Esophagus mucosa (tissue), 1 donor: ENCODE measurements at places on chromosomes 3 and 15. TPM values are rescaled to one million over a fixed set of nuclear protein-coding genes. Genes with fewer than 3 reads are reported as not detected.
A peak's percentile ranks its signal among the peaks of the same experiment; 100 is the strongest.

GRCh38 chr15:70234256-70234905 lies 136.7 kb upstream of the TLE3 start:
- no peak for ATAC-seq

DNA sequence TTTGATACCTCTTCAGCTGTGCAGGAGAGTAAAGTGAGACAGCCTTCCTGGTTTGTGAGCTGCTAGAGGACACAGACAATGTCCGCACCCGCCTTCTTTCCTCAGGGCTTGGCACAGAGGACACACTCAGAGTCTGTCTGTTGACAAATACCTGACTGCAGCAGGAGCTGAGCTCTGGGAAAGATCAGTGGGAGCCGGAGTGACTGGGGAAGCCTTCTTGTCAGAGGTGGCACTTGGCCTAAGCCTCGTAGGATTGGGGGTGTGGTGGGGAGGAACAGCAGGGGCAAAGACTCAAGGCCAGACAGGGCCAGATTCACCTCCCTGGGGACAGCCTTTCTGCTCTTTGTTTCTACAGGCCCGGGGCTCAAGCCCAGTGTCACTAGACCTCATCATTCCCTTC lies 3.3 kb upstream of the IL17RC start:
- ATAC-seq, result peak; percentile 29

DNA sequence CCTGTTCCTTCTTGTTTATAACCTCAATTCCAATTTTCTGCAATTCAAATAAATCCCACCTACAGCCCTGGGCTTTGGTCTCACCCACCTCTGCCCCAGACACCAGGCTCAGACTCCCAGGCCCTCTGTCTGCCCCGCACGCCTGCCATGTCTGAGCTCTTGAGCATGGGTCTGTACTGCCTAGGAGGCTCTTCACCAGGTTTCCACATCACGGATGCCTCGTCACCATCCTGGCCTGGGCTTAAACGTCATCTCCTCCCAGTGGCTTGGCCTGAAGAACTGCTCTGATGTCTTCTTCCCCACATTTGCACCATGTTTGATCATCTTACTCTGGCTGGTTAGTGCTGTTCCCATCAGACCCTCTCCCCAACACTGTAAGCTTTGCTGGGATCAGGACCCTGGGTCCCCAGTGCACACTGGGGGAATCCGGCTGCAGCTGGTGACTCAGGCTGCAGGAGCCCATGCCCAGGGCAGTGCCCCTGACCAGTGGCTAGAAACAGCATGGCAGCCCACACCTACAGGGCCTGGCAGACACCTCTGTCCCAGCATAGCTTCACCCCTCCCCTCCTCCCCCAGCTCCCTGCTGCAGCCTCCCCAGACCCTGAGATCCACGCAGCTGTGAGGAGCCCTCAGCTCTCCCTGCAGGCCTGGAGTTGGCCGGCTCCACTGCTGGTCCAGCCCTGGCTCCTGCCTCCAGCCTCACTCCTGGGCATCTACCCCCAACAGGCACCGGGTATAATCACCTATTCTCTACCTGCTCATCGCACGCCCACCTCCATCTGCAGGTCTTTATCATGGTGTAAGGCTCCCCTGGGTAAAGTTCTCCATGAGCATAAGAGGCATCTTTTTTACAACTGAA lies 162.8 kb upstream of the NSMCE3 start:
- ATAC-seq, result no peak

DNA sequence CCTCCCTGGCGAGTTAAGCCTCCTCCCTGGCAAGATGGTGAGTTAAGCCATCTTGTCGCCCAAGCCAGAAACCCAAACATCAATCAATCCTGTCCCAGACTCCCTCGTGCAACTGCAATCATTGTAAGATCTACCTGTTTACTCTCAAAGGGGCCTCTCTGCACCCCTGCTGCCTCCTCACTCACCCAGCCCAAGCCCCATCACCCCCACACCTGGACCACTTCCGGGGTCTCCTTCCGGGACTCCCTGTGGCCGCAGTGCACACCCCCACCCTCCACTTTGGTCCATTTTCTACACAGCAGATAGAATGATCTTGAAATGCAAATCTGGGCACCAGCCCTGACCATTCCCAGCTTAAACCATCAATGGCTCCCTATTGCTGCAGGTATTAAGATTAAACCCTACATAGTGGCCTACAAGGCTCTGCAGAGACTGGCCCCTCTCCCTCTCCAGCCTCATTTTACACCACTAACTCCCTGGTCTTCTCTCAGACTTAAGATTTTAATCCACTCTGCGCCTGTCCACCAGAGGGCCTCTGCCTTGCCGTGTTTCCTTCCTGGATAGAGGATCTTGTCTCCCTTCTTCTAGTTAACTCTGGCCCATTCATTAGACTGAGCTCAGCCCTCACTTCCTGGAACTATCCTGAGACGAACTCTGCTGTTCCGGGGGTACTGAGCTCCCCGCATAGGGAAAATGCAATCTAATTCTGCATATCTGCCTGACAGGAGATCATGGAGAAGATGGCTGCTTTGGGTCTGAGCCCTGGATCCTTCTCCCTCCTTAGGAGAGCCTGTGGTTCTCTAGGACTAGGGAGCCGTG lies 41.9 kb upstream of the SLC6A1 start:
- peak; percentile 52 for ATAC-seq

GRCh38 chr3:171222995-171223394 lies 196.5 kb upstream of the SLC2A2 start:
- ATAC-seq, result no peak

- peak; percentile 95 for ATAC-seq
Observed at GRCh38 chr15:59283717-59284391, 77.2 kb downstream of the LDHAL6B start.

- ATAC-seq, result no peak
Observed at GRCh38 chr3:104360038-104360437, 1006.7 kb upstream of the ALCAM start.

- no peak for ATAC-seq
Observed at GRCh38 chr3:71307991-71308697, 275.4 kb downstream of the FOXP1 start.

DNA sequence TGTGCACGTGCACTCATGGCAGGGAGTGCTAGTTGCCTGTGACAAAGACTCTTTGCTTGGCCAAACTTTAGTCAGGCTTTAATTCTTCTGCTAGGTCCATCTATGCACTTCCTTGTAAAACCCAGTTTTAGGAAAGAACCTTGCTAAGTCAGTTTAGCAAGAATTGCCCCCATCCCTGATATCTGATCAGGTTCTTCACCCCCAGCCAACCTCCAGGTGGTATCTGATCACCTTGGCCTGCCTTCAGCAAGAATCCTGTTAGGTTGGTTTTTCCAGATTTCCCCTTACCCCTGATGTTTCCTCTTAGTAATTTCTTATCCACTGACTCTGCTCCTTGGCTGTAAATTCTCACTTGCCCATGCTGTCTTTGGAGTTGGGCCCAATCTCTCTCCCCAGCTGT lies 8.4 kb downstream of the HSPBAP1 start:
- ATAC-seq, result peak; percentile 22

GRCh38 chr15:31954374-31955172 lies 75.7 kb upstream of the CHRNA7 start:
- ATAC-seq, result no peak

GRCh38 chr3:83523470-83524073 lies 1435.2 kb upstream of the CADM2 start:
- peak; percentile 79 for ATAC-seq

- no peak for ATAC-seq
Observed at GRCh38 chr15:101142711-101143110, 109.1 kb downstream of the CHSY1 start.

DNA sequence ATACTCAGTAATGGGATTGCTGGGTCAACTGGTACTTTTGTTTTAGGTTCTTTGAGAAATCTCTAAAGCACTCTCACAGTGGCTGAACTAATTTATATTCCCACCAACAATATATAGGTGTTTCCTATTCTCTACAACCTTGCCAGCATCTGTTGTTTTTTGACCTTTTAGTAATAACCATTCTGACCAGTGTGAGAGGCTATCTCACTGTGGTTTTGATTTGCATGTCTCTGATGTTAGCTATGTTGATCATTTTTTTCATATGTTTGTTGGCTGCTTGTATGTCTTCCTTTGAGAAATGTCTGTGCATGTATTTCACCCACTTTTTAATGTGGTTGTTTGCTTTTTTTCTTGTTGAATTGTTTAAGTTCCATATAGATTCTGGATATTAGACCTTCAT lies 98.2 kb upstream of the DCBLD2 start:
- no peak for ATAC-seq

DNA sequence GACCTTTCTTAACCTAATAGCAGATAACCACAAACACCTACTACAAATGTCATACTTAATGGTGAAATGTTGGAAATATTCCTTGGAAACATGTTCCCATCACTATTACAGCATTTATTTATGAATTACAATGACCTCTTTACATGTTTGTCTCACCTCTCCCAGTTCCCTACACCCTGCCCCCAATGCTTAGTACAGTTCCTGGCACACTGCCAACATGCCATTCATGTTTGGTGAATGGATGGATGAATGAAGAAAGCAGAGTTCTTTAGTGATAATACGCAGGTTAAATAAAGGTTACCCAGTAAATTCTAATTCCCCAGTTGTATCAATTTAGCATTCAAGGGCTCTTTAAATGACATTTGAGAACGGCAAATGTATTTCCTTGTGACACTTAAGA lies 259.9 kb upstream of the ATP11B start:
- ATAC-seq, result no peak

- no peak for ATAC-seq
Observed at GRCh38 chr15:29194866-29195265, 74.8 kb downstream of the NSMCE3 start.

- no peak for ATAC-seq
Observed at GRCh38 chr3:136730595-136731273, 21.4 kb downstream of the STAG1 start.

DNA sequence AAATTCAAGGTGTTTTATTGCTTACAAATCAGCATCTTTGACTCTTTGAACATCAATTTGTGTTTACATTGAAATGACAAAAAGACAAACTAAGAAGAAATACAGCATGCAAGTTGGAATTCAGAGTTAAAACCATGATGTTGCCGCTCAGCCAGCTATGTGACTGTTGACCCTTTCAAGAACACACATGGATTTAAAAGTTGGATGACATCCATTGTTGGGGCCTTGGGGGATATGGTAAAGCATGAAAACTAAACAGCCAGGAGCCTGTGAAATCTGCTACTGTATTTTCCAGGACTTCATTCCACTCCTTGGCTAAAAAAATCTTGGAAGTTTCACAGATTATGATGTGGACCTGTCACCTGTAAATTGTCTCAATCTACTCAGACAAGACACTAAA lies 4.6 kb downstream of the P2RY1 start:
- no peak for ATAC-seq

DNA sequence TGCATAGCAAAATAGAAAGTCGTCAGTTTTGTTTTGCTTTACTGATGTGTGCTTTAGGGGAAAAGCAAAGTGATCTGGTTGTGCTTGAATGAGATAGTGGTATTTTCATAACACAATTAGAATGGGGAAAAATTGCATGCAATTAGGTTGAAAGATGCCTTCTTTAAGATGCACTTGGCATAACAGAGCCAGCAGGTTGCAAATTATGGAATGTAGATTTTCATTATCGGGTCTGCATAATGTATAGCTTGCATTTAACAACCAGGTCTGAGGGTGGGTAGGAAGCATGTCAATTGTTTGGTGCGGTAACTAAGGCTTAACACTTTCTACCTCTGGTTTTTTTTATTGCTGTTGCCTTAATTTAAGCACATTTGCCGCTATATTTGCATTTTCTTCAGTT lies 370.7 kb upstream of the MCTP2 start:
- no peak for ATAC-seq

- ATAC-seq, result peak; percentile 7
Observed at GRCh38 chr15:89442671-89443307, 53.6 kb downstream of the RHCG start.

DNA sequence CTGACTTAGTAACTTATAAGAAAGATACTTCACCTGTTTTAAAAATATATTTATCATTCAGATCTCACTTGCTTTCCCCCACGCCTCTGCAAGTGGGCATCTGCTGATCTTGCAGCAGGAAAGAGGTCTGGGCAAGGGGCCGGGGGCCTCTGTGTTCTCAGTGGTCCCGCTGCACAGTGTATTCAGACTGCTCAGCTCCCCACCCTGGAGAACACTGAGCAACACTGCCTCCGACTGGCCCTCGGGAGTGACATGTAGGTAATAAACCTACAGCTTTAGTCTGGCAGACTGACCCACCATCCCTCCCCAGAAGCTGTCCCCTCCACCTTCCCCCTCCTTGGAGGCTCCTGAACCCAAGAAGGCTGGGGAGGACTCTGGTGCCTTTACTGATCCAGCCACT lies 43.8 kb downstream of the GABRB3 start:
- ATAC-seq, result no peak

GRCh38 chr3:188706599-188706998 lies 465.2 kb upstream of the TPRG1 start:
- ATAC-seq, result no peak

DNA sequence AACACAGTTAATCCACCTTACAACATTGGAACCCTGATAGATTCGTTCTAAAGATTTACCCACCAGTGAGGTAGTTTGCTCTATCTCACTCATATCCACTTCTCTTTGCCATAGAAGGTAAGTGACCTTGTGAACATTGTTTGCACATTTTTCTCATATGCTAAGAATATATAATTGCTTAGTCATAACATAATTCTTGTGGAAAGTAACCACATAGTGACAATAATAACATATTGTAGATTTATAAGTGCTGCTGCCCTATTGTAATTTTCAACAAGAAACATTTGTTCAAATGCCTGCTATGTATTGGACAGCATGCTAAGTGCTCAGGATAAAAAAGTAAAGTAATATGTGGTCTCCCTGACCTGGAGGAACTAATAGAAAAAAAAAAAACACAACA lies 554.2 kb upstream of the KCNMB2 start:
- ATAC-seq, result no peak

GRCh38 chr15:85685356-85685755 lies 109.4 kb downstream of the KLHL25 start:
- ATAC-seq, result no peak

DNA sequence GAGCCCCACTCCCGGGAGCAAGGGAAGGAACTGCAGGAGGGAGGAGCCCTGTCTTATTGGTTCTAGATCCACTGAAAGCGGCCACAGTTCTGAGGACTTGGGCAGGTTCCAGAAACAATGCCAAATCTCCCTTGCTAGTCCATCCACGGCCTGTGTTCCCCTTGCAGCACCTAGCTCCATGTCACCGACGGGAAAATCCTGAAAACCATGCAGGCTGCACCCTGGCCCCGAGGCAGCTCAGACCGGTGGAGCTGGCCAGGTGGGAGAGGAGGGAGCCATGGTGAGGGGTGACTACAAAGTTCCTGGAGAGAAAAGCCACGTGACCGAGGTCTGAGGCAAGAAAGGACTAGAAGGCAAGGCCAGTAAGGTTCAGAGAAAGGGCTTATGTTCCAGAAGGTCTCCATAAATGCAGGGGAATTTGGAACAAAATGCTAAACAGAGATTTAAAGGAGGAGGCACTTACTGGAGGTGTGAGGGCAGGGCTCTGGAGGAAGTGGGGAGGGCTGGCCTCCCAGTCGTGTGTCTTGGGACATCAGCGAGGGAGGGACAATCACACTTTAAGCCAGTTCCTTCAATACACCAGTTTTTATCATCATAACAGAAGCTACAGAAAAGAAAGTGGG lies 5.4 kb downstream of the MGLL start:
- peak; percentile 73 for ATAC-seq

The ZDHHC19 gene
- total RNA-seq, result not detected

The FBXL2 gene
- total RNA-seq, result 1.7 TPM

The CP gene
- 4.5 TPM for total RNA-seq

The THUMPD3 gene
- total RNA-seq, result 29.1 TPM

The AHSG gene
- not detected for total RNA-seq

The CSTA gene
- 2,321 TPM for total RNA-seq

The SNX33 gene
- 24.7 TPM for total RNA-seq

The TGM4 gene
- not detected for total RNA-seq

The NR1D2 gene
- 14.1 TPM for total RNA-seq

The MUSTN1 gene
- total RNA-seq, result 0.40 TPM

The CHRM5 gene
- not detected for total RNA-seq

The FBLN2 gene
- total RNA-seq, result 10.4 TPM

The AMOTL2 gene
- 33.2 TPM for total RNA-seq

The KBTBD13 gene
- total RNA-seq, result not detected

The PLA2G4E gene
- total RNA-seq, result 18.1 TPM

The SLC22A14 gene
- 0.24 TPM for total RNA-seq
